Smooth muscle cell of the umbilical artery (primary cell): ENCODE measurements at places on chromosomes 4 and X. TPM values are rescaled to one million over a fixed set of nuclear protein-coding genes. Genes with fewer than 3 reads are reported as not detected.

CT45A1 gene
- not detected in 2 replicates for total RNA-seq

SPANXN4 gene
- not detected in 2 replicates for total RNA-seq

DGKK gene
- not detected in 2 replicates for total RNA-seq

SUPT20HL1 gene
- under 0.01 and 0.14 TPM in 2 replicates for total RNA-seq

RELL1 gene
- 42.9 and 48.4 TPM in 2 replicates for total RNA-seq

DAPP1 gene
- not detected in 2 replicates for total RNA-seq

FGF13 gene
- total RNA-seq, result not detected in 2 replicates

SAGE1 gene
- not detected in 2 replicates for total RNA-seq

XAGE1A gene
- not detected in 2 replicates for total RNA-seq

SERTM2 gene
- total RNA-seq, result 0.05 and 1.5 TPM in 2 replicates

SSX2 gene
- not detected in 2 replicates for total RNA-seq

ANK2 gene
- total RNA-seq, result 49.0 and 71.8 TPM in 2 replicates

MSMO1 gene
- total RNA-seq, result 359 and 367 TPM in 2 replicates

PCYT1B gene
- 0.59 and 0.92 TPM in 2 replicates for total RNA-seq

RPL9 gene
- 816 and 2,873 TPM in 2 replicates for total RNA-seq

RTL5 gene
- 1.2 and 4.4 TPM in 2 replicates for total RNA-seq
